Progenitor cell of endocrine pancreas (in vitro differentiated cells): ENCODE measurements at places on chromosomes 12 and 14. TPM values are rescaled to one million over a fixed set of nuclear protein-coding genes. Genes with fewer than 3 reads are reported as not detected.

Gene POTEG
- total RNA-seq = not detected in 2 replicates

DNA sequence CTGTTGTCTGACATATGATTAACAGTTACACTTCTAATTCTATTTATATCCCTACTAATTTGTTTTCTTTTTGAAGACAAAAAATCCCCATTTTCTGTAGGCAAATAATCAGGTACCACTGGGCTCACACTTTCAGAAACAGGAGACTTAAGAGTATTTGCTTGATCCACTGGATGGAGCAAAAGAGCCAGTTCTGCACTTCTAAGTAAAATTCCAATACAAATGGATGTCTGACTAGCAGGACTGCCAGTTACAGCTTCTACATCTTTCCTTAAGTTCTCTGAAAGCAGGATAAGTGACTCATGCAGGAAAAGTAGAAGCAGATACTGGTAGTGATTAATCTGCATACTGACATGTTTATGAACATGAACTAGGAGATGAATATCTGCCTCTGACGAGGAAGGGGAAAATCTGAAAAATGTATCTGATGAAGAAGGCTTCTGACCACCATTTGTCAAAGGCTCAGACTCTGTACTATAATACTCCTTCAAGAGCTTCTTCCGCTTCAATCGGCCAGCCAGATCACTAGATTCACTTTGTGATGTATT lies 73.8 kb upstream of the ANKS1B start:
- peaks cover 2% of the 10 kb centered on the region for H3K4me1 ChIP-seq
- H3K4me3 ChIP-seq = no peak overlapping the region
- DNase-seq = no peak
- peaks cover 19% of the 10 kb centered on the region for H3K36me3 ChIP-seq

Gene FAM90A1
- total RNA-seq = 0.22 TPM in 1 of 2 replicates, not detected in the other

Gene ERP29
- 138 and 144 TPM in 2 replicates for total RNA-seq

Gene IPO8
- total RNA-seq = 90.3 and 93.3 TPM in 2 replicates

Gene SLC7A8
- 28.3 and 30.9 TPM in 2 replicates for total RNA-seq

DNA sequence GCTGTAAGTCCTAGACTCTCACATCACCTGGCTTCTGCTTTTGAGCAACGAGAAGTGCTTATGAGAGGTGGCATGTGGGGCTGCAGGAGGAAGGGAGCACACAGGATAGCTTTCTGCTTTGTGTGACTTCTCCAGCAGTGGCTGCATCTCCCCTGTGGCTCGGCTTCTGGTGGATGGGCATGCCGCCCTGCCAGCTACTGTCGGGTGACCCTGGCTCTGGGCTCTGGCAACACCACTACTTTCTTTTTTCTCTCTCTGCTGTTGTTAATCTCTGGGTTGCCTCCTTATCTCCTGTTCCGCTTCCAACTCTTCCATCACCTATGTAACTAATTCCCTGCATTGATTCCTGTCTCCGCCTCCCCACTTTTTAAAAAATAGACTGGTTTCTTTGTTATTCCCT lies 209.1 kb upstream of the DAAM1 start:
- H3K4me3 ChIP-seq = no peak overlapping the region
- no peaks in the 10 kb centered on the region for H3K36me3 ChIP-seq
- H3K27me3 ChIP-seq = no peaks in the 10 kb centered on the region
- H3K4me1 ChIP-seq = peaks cover 35% of the 10 kb centered on the region
- H3K27ac ChIP-seq = peak overlapping the region; percentile 26

- no peak overlapping the region for H3K27ac ChIP-seq
- no peaks in the 10 kb centered on the region for H3K36me3 ChIP-seq
- H3K4me1 ChIP-seq = peaks cover 15% of the 10 kb centered on the region
- DNase-seq = no peak
- no peaks in the 10 kb centered on the region for H3K27me3 ChIP-seq
These were observed 50.2 kb downstream of the MIPOL1 start for GRCh38 chr14:37247791-37248461.

Gene INF2
- 69.2 and 75.3 TPM in 2 replicates for total RNA-seq

Gene LMO3
- total RNA-seq = 39.4 and 48.4 TPM in 2 replicates

GRCh38 chr12:131223791-131224225 lies 270.1 kb downstream of the ADGRD1 start:
- no peak overlapping the region for H3K27ac ChIP-seq
- peaks cover 13% of the 10 kb centered on the region for H3K4me1 ChIP-seq
- H3K36me3 ChIP-seq = no peaks in the 10 kb centered on the region
- no peak for DNase-seq
- no peaks in the 10 kb centered on the region for H3K27me3 ChIP-seq
- no peak overlapping the region for H3K4me3 ChIP-seq

DNA sequence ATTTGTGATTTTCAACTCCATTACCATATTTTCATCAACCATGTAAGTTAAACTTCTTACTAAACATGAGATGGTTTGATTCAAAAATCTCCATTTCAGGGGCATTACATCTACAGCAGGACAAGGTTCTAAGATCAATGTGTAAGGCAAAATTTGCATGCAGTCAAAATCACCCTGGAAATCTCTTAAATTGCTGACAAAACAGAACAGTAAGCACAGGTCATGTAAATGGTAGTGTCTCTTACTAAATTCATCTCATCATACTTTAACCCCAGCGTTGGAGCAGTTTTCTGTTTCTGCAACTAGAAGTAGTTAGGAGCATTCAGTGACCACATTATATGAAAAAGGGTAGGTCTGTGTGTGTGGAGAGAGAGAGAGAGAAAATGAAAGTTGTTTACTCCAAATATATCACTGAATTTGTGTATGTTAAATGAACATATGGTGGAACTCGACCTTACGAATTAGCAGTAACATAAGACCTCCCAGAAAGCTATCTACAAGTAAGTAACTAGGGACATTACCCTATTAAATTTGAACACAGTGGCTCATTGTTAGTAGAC lies 227.5 kb downstream of the SSPN start:
- H3K4me3 ChIP-seq = no peak overlapping the region
- no peaks in the 10 kb centered on the region for H3K27me3 ChIP-seq
- H3K4me1 ChIP-seq = peaks cover 3% of the 10 kb centered on the region
- H3K36me3 ChIP-seq = peaks cover 10% of the 10 kb centered on the region
- no peak overlapping the region for H3K27ac ChIP-seq

Gene APOF
- total RNA-seq = not detected in 2 replicates

- no peaks in the 10 kb centered on the region for H3K27me3 ChIP-seq
- DNase-seq = no peak
- no peak overlapping the region for H3K27ac ChIP-seq
- peaks cover 39% of the 10 kb centered on the region for H3K36me3 ChIP-seq
- no peaks in the 10 kb centered on the region for H3K4me1 ChIP-seq
- no peak overlapping the region for H3K4me3 ChIP-seq
These were observed 25.8 kb downstream of the SLC39A9 start for GRCh38 chr14:69424149-69424923.

GRCh38 chr14:101544550-101544949 lies 16.7 kb upstream of the DIO3 start:
- peaks cover 8% of the 10 kb centered on the region for H3K27me3 ChIP-seq
- no peaks in the 10 kb centered on the region for H3K4me1 ChIP-seq

GRCh38 chr12:46184798-46185595 lies 83.8 kb downstream of the SLC38A1 start:
- no peak for DNase-seq
- peaks cover 18% of the 10 kb centered on the region for H3K36me3 ChIP-seq
- no peaks in the 10 kb centered on the region for H3K27me3 ChIP-seq
- peaks cover 3% of the 10 kb centered on the region for H3K4me1 ChIP-seq
- no peak overlapping the region for H3K4me3 ChIP-seq

DNA sequence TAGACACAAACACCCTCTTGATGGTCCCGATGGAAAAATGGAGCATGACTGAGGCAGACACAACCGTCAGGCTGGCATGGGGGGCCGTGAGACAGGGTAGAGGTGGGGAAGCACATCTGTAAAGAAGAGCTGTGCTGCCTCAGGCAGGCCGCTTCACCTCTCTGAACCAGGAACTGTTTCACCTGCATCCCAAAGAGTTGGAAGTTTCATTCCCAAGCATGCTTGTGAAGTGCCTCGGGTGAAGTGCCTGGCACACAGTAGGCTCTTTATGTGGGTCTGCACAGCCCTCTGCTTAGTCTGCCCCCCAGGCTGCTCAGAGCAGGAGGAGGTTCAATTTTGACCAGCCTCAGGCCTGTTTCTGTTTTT lies 685 bp upstream of the SERPINA1 start:
- no peak for DNase-seq
- H3K27ac ChIP-seq = peak overlapping the region; percentile 90
- H3K27me3 ChIP-seq = no peaks in the 10 kb centered on the region
- no peaks in the 10 kb centered on the region for H3K36me3 ChIP-seq

Gene ADAM21
- 0.11 and 0.12 TPM in 2 replicates for total RNA-seq

DNA sequence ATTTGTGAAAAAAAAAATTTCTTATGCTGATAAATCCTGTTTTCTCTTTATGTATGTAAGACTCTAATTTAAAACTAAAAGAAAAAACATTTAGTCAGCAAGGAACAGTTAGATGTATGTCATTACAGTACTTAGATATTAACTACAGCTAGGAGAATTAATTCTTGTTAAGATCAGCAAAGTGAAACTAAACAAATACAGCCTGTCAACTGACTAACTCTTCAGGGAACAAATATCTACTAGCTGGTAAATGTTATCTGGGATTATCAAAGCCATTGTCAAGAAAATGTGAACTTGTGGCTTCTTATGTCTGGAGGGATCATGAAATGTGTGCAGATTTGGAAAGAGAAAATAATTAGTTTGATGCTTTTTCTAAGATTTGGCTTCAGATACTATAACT lies 27.5 kb downstream of the MGAT4C start:
- H3K27me3 ChIP-seq = no peaks in the 10 kb centered on the region
- no peak for DNase-seq
- H3K4me1 ChIP-seq = peaks cover 24% of the 10 kb centered on the region
- peaks cover 4% of the 10 kb centered on the region for H3K36me3 ChIP-seq

Gene PIP4P1
- total RNA-seq = 41.1 and 45.6 TPM in 2 replicates

- H3K4me1 ChIP-seq = no peaks in the 10 kb centered on the region
- DNase-seq = no peak
- no peak overlapping the region for H3K4me3 ChIP-seq
- H3K27ac ChIP-seq = no peak overlapping the region
These were observed 11.5 kb upstream of the TMTC2 start for GRCh38 chr12:82675246-82675645.

- H3K27ac ChIP-seq = no peak overlapping the region
- no peak for DNase-seq
These were observed 37.8 kb downstream of the LLPH start for GRCh38 chr12:66092559-66093269.

DNA sequence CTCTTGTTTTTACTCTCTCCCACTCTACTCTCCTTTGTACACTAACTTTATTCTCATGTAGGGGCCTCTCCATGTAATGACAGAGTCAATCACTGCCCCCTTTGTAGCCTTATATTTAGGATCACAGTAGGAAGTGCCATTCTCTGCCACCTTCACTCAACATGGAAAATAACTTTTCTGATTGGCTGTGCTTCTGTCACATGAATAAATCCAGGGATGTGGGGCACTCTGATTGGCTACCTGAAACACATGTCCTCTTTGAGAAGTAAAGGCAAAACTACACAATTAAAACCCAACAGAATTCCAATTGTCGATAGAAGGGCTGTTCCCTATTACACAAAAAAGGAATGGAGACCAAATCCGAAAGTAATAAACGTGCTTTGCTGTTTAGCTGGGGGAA lies at the start of gene RNASE9:
TSS of gene RNASE9 (minus strand) at position 87 of the 400 bp plus-strand sequence.
- no peak within 1 kb of the TSS for H3K4me3 ChIP-seq
- no peak for DNase-seq
- H3K27ac ChIP-seq = no peak within 1 kb of the TSS
- H3K36me3 ChIP-seq = no peaks in the 10 kb centered on the region
- peaks cover 21% of the 10 kb centered on the region for H3K4me1 ChIP-seq
- H3K27me3 ChIP-seq = no peaks in the 10 kb centered on the region
